ENCODE measurements at places on chromosomes 1 and 21. TPM values are rescaled to one million over a fixed set of nuclear protein-coding genes. Genes with fewer than 3 reads are reported as not detected.
A peak's percentile ranks its signal among the peaks of the same experiment; 100 is the strongest.

DNA sequence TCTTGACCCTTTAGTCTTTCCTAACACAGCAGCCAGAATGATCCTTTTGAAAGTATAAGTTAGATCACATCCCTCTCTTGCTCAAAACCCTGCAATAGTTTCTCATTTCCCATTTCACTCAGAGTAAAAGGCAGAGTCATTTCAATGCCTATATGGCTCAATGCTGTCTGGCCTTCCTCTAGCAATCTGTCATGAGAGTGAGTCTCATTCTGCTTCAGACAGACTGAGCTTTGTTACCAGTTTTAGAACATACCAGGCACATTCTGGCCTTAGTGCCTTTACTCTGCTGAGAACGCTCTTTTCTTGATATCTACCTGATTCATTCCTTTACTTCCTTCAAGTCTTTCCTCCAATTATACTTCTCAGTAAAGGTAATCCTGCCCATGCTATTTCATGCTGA is 372.8 kb upstream of the PKN2 start:
- DNase-seq: no peak

NCF2 gene
- total RNA-seq: 13.5 TPM

LAX1 gene
- 63.8 TPM for total RNA-seq

GRCh38 chr1:13759072-13759471 is 59.1 kb downstream of the PRDM2 start:
- no peak for DNase-seq

RAD54L gene
- total RNA-seq: 84.6 TPM

DNA sequence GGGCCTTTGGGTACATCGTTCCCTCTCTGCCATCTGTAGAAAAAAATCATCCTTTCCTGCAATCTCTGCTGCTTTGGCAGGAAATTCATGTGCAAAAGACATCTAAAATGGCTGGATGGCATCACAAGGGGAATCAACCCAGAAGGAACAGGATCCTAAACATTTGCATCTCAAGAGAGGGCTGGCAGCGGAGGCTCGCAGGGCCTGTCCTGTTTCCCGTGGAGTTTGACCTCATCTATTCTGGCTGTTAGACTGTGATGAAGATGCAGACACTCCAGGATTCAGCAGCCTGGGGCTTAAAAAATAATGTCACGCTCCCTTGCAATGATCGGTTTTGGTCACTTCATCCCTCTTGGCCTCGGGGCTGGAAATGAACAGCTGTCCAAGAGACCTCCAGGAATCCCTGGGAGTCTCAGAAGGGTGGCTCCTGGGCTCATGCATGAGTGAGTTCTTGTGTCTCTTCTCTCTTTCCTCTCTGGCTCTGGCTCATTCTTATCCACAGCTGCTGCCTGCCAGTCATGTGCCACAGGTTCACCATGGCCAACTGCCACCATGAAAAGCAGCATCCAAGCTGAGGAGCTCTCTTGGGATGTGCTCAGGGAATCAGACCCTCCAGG is 16.1 kb upstream of the PCP4 start:
- DNase-seq: no peak

- no peak for DNase-seq
Observed at GRCh38 chr1:97603776-97604175, 317.1 kb downstream of the DPYD start.

RIMS3 gene
- total RNA-seq: 106 TPM

DNA sequence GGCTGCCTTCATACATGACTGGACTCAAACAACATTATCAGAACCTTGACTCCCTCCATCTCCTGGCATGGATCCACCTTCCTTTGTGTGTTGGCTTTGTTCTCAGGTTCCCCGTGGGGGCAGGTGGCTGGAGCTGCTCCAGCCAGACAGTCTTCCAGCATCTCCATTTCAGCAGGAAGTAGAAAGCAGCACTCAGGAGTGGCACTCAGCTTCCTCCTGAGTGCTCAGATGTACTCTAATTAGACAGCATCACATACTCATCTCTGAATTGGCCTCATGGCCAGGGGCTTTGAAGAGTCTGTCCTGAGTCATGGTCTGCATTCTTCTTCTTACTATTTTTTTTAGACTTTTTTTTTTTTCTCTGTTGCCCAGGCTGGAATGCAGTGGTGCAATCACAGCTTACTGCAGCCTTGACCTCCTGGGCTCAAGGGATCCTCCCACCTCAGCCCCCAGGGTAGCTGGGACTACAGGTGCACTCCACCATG is 27.9 kb downstream of the OVAAL start:
- DNase-seq: no peak

GRCh38 chr1:9473032-9473807 is 66.0 kb upstream of the SLC25A33 start:
- no peak for DNase-seq

GRCh38 chr1:116739371-116740012 is 14.7 kb upstream of the CD2 start:
- no peak for DNase-seq

DNA sequence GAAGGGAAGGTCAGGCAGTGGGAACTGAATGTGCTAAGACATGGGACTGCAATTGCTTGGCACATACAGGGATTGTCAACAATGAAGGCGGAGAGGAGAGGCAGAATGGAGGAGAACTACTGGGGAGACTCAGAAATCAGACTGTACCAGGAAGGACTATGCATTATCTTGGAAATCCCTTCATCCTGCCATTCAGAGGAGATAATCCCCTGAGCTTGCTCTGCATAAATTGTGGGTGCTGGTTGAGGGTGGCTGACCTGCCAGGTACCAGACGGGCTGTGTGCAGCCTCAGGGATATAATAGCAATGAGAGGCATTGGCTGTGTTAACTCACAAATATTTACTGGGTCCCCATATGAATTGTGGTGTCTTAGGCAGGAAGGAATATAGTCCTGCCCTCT is 5.0 kb upstream of the TRABD2B start:
- DNase-seq: no peak

GRCh38 chr1:193709607-193710006 is 523.2 kb upstream of the B3GALT2 start:
- DNase-seq: no peak

DNA sequence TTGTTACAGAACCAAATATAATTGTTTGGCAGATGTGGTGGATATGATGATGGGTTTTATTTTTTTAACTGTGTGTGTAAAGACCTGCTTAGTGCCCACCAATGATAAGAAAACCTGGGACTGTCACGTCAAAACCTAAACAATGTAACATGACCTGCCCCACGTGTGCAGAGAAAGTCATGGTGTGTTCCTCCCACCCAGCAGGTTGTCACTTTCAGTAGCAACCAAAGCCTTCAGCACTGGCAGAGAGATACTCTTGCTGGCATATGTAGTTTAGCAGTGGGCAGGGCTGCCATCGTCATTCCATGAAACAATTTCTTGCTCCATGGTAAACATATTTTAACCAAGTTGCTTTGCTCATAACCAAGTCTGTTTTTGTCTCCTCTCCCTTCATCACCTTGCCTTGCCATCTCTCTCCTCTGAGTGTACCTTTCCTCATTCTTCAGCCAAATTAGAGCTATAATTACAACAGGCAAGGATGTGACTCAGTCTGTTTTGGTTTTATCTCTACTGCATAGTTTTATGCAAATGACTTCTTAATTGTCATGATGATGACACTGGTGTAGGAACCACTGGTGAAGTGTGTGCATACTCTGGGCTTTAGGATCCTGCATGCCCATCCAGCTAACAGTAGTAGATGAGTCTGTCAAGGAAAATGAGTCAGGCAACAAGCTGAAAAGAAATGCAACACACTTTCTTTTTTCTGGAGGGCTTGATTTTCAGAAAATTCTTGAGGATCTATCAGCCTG is 150.3 kb downstream of the EDEM3 start:
- no peak for DNase-seq

CELA3B gene
- not detected for total RNA-seq

MANEAL gene
- total RNA-seq: 20.0 TPM

DNA sequence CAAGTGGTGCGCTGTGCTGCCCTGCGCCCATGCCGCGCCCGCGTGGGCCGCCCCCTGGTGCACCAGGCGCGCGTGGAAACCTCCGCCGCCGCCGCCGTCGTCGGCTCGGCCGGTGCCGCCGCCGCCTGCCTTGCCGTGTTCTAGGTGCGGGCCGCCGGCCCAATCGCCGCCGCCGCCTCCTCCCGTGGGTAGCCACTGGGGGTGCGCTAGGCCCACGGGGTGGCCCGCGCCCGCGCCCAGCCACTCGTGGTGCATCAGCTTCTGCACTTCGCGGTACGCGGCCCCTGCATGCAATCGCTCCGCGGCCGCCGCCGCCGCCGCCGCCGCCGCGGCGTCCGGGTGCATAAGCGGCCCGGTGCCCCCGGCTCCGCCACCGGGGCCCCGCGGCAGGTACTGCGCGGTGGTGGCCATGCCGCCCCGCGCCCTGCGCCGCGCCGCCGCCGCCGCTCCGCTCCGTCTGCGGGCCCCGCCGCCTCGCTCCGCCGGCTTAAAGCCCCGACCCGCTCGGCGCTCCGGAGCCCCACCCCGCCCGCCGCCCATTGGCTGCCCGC is at the start of gene POU3F1:
Gene POU3F1 (minus strand): TSS at position 461 of the 551 bp plus-strand sequence. CDS start 50 bp downstream, at position 411.
- no peak for DNase-seq

PCP4 gene
- total RNA-seq: not detected

DNA sequence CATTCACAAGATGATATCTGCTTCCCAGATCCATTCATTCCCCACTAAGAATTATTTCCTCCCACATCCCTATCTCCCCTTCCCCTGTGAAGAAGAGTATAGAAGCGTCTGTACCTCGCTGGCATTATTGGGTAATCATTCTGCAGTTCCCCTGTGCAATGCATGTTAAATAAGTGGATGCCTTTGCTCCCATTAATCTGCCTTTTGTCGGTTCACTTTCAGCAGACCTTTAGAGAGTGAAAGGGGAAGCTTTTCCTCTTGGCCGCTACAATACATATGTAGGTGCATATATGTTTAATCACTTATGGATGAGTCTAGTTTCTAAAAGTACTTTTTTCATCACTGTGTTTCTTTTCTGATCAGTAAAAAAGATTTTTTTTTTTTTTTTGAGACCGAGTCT is 7.0 kb downstream of the CLCN6 start:
- DNase-seq: peak; percentile 18

GRCh38 chr21:45236481-45236880 is 51.2 kb downstream of the POFUT2 start:
- peak; percentile 10 for DNase-seq

RBBP5 gene
- 17.4 TPM for total RNA-seq

DNA sequence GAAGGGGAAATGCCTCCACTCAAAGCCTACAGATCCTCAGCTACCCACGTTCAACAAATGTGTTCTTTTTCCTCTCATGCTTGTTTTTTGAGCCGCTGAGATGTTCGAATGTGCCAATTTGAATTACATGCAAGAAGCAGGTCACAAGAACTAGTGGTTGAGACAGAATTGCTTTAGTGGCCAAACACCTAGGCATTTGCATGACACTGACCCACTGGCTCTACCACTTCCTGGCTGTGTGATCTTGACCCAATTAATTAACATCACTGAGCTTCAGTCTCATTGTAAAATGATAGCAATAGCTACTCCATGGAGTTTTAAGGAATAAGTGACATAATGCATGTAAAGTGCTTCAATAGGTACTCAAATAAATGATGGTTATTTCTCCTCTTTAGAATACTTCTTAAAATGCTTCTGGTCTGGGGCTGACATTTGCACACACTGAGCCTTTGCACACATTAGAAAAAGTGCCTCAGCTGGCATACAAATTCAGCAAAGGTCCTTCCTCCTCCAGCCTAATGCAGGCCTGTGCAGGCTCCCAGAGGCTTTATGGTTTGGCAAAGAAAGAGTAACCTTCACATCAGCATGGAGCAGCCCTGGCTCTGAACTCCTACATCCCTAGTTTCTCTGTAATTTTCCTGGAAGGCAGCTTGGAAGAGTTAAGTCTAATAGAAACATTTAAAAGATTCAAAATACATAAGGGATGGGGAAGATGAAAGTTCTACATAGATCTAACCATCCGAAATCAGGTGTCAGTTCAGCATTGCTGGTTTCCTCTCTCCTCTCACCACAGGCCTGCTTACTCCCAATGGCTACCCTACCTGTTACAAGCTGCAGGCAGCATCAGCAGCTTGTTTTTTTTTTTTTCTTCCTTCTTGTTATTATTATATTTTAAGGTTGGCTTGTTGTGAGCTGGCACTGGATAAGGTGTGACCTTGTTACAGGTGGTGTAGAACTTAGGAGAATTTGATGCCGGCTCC is 107.4 kb downstream of the TBX19 start:
- DNase-seq: no peak

- no peak for DNase-seq
Observed at GRCh38 chr1:46621930-46622329, 5.3 kb upstream of the MOB3C start.

CELA2B gene
- not detected for total RNA-seq

- no peak for DNase-seq
Observed at GRCh38 chr21:46391773-46392172, 66.9 kb upstream of the DIP2A start.

LRRC53 gene
- not detected for total RNA-seq

DNA sequence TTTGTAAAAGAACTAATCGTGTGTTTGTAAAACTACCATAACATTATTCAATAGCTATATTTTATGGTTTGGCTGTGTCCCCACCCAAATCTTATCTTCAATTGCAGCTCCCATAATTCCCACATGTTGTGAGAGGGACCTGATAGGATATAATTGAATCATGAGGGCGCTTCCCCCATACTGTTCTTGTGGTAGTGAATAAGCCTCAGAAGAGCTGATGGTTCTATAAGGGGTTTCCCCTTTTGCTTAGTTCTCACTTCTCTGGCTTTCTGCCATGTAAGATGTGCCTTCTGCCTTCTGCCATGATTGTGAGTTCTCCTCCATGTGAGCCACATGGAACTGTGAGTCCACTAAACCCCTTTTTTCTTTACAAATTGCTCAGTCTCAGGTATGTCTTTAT is 1372.3 kb downstream of the AMY1C start:
- no peak for DNase-seq

GRCh38 chr1:212612041-212612961 is 3.7 kb downstream of the ATF3 start:
- no peak for DNase-seq

- DNase-seq: peak; percentile 31
Observed at GRCh38 chr1:26234644-26235370, 807 bp downstream of the CEP85 start.

GRCh38 chr1:230334447-230334837 is 91.7 kb downstream of the PGBD5 start:
- DNase-seq: no peak

- DNase-seq: no peak
Observed at GRCh38 chr21:38858026-38858811, 52.5 kb downstream of the ETS2 start.

- no peak for DNase-seq
Observed at GRCh38 chr1:66916320-66916719, 8.3 kb downstream of the DNAI4 start.

ABCG1 gene
- total RNA-seq: 17.3 TPM

GRCh38 chr1:184598403-184599193 is 156.1 kb downstream of the EDEM3 start:
- no peak for DNase-seq
